ENCODE measurements at places on chromosomes 1 and 21. TPM values are rescaled to one million over a fixed set of nuclear protein-coding genes. Genes with fewer than 3 reads are reported as not detected.
A peak's percentile ranks its signal among the peaks of the same experiment; 100 is the strongest.

PDZK1 gene
- total RNA-seq: not detected

DCST2 gene
- total RNA-seq: 1.3 TPM

RORC gene
- total RNA-seq: 1.2 TPM

WDR4 gene
- 19.8 TPM for total RNA-seq

OR2T29 gene
- not detected for total RNA-seq

GNG12 gene
- total RNA-seq: 73.2 TPM

OR2T33 gene
- not detected for total RNA-seq

METTL18 gene
- 5.5 TPM for total RNA-seq

TCEA3 gene
- total RNA-seq: 25.6 TPM

FMN2 gene
- total RNA-seq: not detected

C1orf87 gene
- total RNA-seq: not detected

GRCh38 chr1:202187041-202187671 lies 6.4 kb upstream of the LGR6 start:
- ATAC-seq: no peak

DNA sequence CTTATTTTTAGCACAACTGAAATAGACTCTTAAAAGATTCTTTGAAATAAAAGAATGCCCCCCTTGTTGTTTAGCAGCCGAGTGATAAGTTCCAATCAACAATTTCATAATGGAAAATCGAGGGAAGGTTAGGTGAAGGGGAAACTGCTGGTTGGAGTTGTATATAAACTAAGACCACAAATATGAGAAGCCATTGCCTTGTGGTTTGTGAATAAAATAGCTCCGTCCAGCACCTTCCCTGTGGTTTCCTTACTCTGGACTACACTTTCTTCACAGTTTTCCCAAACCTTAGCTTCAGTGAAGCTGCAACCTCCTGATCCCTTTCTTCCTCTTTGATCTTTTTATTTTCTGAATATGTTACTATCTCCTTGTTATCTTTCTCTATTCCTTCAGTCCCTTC lies 6.7 kb upstream of the RAB3GAP2 start:
- no peak for ATAC-seq

- no peak for ATAC-seq
Observed at GRCh38 chr21:37983336-37984095, 67.3 kb upstream of the KCNJ6 start.

- ATAC-seq: no peak
Observed at GRCh38 chr1:51915951-51916350, 37.4 kb upstream of the NRDC start.

DNA sequence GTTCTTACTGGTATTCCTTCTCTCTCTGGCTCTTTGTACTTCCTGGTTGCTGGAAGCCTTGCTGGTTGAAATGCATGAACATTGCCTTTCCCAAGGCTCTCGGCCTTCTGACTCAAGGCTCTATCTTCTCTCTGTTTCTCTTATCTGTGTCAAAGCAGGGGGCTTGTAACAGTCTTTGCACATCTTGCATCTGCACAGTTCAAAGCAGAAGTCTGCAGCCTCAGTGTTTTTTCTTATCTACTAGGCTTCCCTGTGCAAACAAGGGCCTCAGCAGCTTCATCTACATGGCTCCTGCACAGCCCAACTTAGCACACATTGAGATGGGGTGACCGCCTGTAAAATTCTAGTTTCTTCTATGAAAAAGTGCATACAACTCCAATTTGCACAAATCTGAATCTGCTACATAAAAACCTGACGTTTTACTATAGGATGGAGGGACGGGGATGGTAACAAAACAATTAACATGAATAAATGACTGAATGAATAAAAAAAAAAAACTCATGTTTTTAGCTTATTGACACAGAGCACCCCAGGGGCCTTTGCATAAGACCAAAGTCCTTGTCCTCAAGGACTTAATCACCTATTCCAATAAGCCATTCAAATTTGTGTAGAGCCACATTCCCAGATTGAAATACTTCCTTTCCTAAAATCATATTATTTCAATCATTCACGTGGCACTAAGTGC lies 458.3 kb downstream of the LMO4 start:
- ATAC-seq: no peak

DNA sequence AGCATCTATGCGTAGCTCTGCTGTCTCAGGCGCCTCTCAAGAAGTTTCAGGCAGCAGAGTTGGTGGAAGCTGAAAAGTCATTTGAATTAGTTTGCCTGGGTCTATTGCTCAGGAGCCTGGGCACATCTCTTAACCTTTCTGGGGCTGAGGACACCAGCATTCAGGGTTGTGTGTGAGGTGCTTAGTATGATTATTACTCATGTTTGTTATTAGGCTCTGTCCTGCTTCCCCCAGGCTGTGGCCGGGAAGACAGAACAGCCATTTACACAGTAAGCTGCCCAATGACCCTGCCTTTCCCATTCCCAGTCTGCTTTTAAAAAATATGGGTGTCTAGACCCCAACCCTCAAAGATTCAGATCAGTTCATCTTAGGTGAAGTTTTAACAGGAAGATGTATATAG lies 53.9 kb upstream of the CACNA1E start:
- ATAC-seq: no peak

- ATAC-seq: no peak
Observed at GRCh38 chr1:208476846-208477170, 232.6 kb upstream of the PLXNA2 start.

DNA sequence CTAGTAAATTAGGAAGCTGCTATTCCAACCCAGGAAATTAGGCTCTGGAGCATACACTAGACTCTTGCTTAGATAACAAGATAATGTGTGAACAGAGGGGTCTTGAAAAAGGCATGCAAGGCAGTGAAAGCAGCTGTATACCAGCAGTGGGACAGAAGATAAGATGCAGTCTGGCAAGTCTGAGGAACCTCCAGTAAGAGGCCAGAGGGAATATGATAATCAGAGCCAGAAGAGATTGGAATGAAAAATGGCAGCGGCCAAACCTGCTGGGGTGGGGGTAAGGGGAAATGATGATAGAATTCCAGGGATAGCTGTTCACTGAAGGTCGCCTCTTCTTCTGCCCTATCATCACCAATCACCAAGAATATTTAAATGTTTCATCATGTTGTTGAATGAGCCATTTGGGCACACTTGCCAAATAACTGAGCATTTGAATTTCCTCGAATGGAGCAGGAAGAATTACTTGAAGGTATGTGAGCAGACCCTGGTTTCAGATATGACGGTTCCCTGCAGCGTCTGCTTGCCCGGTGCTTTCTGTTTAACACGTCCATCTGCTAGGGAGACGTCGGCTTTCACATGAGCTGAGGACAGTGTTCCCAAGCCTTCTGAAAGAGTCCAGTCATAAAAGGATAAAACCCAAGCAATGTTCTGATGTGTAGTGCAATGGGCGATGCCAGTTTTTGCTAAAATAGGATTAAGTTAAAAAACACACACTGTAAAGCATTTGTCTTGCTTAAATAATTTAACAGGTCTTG lies 173.3 kb downstream of the RWDD3 start:
- ATAC-seq: no peak

GRCh38 chr1:115492019-115492595 lies 149.7 kb upstream of the VANGL1 start:
- ATAC-seq: no peak

DNA sequence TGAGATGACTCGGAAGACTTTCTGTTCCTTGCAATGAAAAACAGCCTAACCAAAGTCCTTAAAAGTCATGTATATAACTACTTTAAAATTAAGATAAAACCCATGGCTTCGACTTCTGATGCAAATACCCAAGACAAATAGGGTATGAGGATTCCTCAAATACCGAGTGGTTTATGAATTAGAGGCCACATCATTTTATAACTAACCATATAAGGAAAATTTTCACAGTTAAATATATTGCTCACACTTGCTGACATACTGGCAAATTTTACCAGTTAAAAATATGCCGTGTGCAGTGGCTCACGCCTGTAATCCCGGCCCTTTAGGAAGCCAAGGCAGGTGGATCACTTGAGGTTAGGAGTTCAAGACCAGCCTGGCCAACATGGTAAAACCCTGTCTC lies 5.4 kb downstream of the RERE start:
- ATAC-seq: no peak

- no peak for ATAC-seq
Observed at GRCh38 chr1:85462931-85463649, 1.9 kb downstream of the DDAH1 start.

GRCh38 chr1:7384679-7385078 lies 386.4 kb upstream of the VAMP3 start:
- ATAC-seq: no peak

- ATAC-seq: no peak
Observed at GRCh38 chr1:77961392-77961791, 17.5 kb downstream of the FUBP1 start.

- no peak for ATAC-seq
Observed at GRCh38 chr1:201013991-201014815, 9.3 kb downstream of the KIF21B start.

- peak; percentile 26 for ATAC-seq
Observed at GRCh38 chr1:218164111-218164929, 120.8 kb upstream of the RRP15 start.

GRCh38 chr21:24210130-24210529 lies 1397.2 kb downstream of the MRPL39 start:
- no peak for ATAC-seq

DNA sequence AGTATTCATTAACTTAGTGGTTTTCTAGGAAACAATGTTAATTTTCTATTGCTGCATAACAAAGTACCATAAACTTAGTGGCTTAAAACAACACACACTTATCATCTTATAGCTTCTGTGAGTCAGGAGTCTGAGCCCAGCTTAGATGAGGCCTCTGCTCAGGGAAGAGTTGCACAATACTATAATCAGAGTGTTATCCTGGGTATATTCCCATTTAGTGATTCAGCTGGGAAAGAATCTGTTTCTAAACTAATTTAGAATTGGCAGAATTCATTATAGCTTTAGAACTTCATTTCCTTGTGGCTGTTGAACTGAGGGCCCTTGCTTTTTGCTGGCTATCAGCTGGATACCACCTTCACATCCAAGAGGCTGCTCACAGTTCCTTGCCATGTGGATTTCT lies 515.5 kb downstream of the BRINP3 start:
- ATAC-seq: no peak

DNA sequence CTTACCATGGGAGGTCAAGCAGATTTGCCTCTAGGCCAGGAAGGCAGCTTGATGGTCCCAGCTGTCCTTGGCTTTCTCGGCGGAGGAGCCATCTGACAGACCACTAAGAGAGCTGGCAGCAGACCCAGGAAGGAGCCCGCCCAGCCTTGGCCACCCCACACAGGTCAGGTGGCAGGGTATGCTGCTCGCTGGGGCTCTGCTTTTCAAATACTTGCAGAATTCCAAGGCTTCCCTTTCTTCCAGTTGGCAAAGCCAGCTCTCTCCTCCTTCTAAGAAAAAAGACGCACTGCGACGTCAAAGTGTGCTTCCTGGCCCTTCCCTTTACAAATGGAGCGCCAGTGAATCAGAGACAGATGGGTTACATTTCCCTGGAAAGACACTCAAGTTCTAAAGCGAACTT lies 229.4 kb downstream of the CACNA1E start:
- no peak for ATAC-seq

DNA sequence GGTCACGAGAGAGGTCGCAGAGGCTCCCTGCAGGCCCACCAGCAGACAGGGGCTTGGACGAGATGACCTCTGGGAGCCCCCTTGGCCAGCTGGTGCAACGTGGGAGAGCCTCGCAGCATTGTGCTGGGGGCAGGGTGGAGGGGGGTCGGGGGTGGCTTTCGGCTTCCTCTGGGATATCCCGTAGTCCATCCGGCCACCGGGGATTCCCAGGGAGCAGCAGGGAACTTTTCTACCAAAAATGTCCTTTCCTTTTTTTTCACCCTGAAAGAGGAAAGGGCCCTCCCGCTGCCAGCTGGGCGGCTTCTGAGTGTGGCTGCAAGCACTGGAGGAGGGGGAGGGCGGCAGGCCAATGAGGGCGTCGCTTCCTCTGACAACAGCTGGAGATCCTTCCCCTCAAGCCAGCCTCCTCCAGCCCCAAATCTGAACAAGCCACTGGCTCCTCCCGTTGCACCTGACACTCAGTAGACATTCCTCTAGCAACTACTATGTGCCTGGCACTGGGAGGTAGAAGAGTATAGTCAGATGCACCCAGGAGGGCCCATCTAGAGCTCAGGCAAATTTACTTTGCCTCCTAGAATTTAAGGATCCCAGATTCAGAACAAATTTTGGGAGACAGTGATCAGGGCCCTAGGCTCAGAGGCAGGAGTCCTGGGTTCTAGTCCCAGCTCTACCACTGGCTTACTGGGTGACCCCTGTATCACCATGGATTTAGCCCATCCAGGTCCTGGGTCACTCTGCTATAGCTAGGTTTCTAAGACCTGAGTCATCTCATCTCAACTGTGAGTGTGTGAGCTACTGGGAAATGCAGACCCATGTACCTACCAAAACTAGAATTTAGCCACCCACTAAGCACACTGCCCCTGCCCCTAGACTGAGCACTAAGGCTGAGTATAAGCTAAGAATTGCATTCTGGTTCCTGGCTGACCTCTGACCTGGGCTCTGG lies 2.7 kb downstream of the MOB3C start:
- ATAC-seq: peak; percentile 51

DNA sequence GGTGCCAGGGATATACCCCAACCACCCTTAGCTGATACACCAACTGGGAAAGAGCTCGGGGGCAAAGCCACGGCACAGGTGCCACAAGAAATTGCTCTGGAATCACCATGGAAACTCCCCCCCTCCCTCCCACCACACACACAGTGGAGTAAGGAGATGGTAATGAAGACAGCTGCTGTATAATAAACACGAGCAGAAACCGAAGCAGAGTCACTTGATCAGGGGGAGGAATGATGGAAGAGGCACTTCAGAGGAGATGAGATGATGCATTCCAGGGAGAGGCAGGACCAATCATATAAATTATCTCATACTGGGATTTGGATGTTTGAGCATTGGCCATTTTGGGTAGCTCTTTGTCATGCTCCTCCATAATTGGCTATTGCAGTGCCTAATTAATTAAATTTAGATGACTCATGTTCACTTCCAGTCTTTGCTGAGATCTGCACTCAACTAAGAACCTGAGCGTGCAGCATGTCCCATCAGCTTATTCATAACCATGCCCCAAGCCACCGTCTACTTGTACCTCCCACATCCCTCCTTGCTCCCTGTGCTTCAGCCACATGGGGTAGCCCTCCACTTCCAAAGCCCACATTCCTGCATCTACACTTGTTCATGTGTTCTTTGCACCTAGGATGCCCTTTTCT lies 189.5 kb downstream of the ZSCAN20 start:
- no peak for ATAC-seq

GRCh38 chr1:66333466-66334199 lies 200.3 kb upstream of the SGIP1 start:
- no peak for ATAC-seq

- ATAC-seq: no peak
Observed at GRCh38 chr1:113630340-113631327, 128.7 kb downstream of the PHTF1 start.

DNA sequence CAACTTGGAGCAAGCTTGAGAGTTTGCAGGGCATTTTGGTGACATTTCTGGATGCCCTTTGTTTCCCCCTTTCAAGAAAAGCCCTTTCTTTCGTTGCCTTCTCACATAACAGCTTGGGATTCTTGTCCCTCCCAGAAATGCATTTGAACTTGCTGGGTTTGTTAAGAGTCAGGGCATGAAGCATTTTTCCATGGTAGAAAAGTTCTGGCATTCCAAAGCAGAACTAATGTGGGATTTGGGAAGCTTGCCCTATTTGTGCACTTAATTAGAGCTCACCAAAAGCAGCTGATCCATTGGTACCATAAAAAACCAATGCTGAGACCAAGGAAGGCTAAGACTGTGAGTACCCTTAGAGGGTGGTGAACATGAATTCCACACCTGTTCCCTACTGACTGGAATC lies 99.8 kb upstream of the HOOK1 start:
- ATAC-seq: no peak

- no peak for ATAC-seq
Observed at GRCh38 chr1:226821719-226822085, 48.7 kb upstream of the PSEN2 start.

- ATAC-seq: no peak
Observed at GRCh38 chr1:181202986-181203555, 114.6 kb downstream of the IER5 start.

Measured in esophagus mucosa (tissue), 1 donor.